Muscle of arm (tissue), 14 donors: ENCODE measurements at places on chromosomes 6 and 20. TPM values are rescaled to one million over a fixed set of nuclear protein-coding genes. Genes with fewer than 3 reads are reported as not detected.

GRCh38 chr6:109610590-109610989 lies 80.4 kb downstream of the AK9 start:
- DNase-seq = no peak

- peak; percentile 16 for DNase-seq
These were observed 62.5 kb upstream of the LOC128125822 start for GRCh38 chr6:63509652-63510352.

DNA sequence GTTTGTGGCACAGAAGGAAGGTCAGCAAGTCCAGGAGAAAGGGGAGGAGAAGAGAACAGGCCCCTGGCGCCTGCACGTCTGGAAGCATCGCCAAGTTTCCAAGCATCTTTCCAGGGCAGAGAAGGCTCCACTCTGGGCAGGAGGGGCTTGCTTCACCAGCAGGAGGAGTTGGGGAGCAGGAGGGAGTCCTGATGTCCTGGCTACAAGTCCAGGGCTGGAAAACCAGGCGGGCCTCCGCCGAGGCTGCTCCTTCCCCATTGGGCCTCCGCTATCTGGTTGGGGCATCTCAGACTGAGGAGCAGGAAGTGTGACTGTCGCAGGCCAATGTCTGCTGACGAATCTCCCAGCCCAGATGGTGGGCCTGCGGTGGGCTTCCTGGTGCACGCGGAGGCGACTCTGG lies 421.9 kb downstream of the PREX1 start:
- no peak for DNase-seq

DNA sequence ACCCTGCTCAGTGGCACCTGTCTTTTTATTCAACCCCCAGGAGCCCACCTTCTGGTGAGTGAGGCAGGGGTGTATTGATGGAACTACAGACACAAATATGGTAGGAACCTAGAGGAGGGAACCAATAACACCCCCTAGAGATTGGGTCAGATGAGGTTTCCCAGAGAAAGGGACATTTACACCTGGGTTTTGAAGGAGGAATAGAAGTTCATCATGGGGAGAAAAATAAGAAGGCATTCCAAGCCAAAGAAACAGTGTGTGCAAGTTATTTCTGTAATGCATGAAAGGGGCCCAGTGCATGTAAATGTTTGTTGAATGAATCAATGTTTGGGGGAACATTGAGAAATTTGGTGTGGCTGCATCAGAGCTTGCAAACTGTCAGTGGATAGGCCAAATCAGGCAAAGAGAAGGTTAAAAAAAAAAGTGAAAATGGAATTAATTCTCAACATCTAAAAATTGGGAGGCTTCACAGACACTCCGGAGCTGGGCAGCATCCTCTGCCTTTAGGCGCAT lies 11.1 kb upstream of the KIAA1755 start:
- no peak for DNase-seq

HLA-DMA gene
- polyA plus RNA-seq = 5.2 TPM

DNA sequence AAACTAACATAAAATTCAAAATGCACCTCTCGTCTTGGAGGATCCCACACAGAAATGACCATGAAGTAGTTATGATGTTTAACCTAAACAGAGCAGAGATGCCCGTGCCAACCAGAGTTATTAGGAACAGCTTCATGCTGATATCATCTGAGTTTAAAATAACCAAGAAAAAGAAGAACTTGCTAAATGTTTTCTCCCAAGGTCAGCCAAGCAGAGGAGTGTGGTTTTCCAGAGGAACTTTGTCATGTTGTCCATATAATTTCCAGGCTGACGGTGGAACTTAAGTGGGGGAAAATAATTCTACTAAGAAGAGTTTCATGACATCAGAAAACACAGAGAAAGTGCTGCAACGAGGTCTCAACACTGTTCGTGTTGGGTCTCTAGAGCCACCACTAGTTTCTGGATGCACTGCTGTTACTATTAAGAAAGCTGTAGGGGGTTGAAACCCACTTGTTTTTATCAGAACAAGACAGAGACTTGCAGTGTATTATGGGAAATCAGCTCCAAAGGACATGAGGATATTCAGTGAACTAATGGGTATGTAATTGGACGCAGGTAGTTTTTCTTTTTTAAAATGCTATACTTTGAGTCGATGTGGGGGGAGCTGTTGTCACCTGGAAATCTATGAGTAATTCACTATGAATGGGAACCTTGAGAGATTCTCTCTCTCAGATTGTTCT lies 5.2 kb downstream of the AGPAT4 start:
- no peak for DNase-seq

DNA sequence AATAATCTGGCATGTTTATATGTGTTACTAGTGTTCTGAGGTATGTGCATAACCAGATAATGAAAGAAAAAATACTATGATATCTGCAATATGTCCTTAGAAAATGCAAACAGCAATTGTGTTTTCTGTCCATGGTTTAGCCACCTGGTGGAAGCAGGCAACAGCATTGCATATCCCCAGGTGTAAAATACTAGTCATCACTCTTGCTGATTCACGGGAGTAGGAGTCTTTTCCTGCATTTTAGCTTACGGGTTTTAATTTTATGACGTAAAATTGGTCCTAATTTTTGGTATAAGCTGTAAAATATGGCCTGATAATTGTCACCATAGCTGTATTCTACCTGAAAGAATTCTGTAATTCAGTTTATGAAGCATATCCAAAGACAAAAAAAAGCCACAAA lies 2.5 kb downstream of the RNF182 start:
- no peak for DNase-seq

DNA sequence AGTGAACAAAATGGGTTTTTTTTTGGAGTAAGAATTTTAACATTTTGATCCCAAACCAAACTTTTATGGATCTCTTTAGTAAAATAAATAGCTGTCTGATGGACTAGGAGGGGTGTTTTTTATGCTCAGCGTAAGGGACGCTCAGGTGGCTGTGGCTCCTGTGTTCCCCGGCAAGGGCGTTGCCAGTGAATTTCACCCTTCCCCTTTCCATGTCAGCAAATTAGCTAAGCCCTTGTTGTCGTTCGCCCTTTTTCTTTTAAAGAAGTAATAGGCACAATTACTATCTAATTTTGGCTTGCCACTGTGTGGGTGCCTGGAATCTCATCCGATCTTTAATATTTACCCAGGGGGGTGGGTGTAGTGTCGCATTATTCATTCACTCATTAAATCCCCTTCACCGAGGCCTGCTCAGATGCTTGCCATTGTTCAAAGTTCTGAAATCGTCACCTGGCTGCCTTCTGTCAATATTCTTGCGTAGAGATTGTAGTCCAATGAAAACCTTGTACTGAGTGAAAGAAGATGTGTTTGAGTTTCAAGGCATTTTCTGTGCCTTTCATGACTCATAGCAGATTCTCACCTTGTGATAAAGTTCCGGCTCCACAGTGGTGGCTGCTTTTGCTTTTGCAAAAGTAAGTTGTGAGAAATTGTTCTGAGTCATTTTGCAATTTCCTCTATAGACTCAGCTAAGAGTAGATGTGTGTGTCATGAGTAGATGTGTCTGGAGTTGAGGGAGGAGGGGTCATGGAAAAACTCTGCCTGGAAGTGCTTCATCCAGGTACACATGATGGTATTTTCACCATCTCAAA lies 40.0 kb upstream of the CLDN20 start:
- DNase-seq = no peak

GRCh38 chr6:169234634-169235033 lies 19.0 kb downstream of the THBS2 start:
- no peak for DNase-seq

PROKR2 gene
- polyA plus RNA-seq = not detected

DNA sequence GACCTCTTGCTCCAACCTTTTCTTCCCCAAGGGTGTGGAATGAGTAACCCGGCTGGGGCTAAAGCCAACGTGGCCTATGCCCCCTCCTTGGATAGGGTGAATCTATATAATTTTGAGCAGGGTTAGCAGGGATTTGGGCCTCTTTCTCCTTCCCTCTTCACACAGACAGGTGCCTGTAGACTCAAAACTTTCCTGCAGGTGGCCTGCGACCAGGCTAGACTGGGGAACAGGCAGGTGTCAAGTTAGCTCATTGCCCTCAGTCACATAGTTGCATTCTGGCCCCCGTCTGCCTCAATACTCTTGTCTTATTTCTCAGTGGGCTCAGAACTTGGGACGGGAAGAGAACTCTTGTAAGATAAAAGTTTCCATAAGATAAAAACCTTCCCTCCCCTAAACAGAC lies 243.0 kb downstream of the ATXN1 start:
- DNase-seq = no peak

SMLR1 gene
- polyA plus RNA-seq = 0.47 TPM
